ENCODE measurements at places on chromosomes 16 and 17.

- DNase-seq, result peak; percentile 30
Observed at GRCh38 chr17:55641676-55642081, 81.0 kb downstream of the TMEM100 start.

GRCh38 chr16:77859493-77860232 lies 71.3 kb downstream of the VAT1L start:
- no peak for DNase-seq

DNA sequence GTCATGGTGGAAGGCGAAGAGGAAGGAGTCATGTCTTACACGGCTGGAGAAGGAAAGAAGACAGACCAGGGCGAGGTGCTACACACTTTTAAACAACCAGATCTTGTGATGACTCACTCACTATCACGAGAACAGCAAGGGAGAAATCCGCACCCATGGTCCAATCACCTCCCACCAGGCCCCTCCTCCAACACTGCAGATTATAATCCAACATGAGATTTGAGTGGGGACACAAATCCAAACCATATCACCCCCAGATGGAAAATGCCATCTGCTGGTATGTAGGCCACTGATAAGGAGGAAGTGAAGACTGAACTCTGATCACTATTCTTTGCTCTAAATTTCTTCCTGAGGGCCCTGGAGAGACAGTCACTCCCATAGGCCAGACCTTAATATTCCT lies 7.5 kb upstream of the ITGAX start:
- no peak for DNase-seq

GRCh38 chr17:82243648-82244412 lies 15.0 kb downstream of the SLC16A3 start:
- DNase-seq, result no peak

DNA sequence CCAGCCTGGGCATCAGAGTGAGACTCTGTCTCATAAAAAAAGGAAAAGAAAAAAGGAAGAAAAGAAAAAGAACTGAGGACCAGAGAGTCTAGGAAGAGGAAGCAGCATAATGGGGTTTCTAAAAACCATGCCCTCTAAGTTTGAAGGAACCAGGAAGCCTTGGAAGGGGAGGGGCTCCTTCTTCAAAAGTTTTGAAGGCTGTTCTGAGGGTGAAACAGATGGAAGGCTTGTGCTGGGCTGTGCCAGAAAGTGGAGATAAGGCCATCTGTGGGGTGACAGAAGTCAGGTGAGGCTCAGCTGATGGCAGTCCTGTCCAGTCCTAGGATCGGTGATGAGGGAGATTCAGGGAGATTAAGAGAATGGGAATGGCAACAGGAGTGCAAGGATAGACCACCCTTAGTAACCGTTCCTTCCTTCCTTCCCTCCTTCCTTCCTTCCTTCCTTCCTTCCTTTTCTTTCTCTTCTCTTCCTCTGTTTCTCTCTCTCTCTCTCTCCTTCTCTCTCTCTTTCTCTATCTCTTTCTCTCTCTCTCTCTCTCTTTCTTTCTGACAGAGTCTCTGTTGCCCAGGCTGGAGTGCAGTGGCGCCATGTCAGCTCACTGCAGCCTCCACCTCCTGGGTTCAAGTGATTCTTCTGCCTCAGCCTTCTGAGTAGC lies 182.6 kb downstream of the NTN1 start:
- DNase-seq, result no peak

GRCh38 chr17:44108440-44109311 lies 14.8 kb downstream of the HDAC5 start:
- no peak for DNase-seq

GRCh38 chr16:48365601-48366164 lies 19.5 kb downstream of the SIAH1 start:
- DNase-seq, result peak; percentile 80

DNA sequence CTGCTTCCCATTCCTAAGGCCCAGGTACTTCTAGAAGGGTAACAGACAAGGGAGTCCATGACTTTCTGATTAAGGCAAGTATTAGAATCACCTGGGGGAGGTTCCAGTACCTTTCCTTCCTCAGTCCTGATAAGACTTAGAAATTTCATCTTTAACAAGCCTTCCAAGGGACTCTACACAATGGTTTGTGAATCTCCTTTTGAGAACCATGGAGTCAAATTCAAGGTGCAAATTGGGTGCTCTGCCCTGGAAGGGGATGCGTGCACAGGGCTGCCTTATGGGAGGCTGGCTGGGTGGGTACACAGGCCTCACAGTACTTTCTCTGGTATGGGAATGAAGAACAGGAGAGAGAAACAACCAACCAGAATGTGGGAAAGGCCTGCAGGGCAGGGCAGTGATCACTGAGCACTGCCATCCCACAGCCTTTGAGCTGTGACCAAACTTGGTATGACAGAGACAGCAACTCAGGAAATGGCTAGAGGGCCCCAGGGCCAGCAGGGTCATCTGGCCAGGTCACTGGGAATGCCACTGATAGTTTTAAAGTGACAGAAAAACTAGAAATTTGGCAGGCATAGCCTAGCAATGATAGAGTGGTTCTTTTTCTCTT lies 3.6 kb upstream of the TMIGD1 start:
- no peak for DNase-seq

- no peak for DNase-seq
Observed at GRCh38 chr17:68461122-68461539, 3.8 kb upstream of the WIPI1 start.

DNA sequence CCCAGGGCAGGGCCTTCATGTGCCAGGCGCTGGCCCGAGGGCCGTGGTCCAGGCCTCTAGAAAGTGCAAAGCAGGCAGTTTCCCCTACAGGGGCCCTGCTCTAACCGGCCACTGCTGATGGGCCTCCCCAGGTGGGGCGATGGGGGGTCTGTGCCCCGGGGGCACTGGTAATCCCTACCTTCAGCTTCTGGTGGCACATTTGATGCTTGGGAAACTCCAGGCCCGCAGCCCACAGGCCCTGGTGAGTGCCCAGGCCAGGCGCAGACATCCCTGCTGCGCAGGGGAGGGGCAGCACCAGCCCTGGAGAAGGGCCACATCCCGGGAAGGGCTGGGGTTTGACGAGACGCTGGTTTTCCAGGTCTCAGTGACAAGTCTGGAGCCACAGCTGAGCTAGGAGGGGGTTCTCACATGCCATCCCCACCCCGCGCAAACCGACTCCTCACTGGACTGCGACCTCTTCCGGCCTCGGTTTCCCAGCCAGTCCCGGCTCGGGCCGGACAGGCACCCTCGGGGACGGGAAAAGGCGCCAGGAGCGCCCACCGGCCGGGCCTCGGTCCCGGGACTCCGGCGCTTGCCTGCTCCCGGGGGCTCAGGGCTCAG lies 1.6 kb downstream of the DOC2B start:
- DNase-seq, result no peak

DNA sequence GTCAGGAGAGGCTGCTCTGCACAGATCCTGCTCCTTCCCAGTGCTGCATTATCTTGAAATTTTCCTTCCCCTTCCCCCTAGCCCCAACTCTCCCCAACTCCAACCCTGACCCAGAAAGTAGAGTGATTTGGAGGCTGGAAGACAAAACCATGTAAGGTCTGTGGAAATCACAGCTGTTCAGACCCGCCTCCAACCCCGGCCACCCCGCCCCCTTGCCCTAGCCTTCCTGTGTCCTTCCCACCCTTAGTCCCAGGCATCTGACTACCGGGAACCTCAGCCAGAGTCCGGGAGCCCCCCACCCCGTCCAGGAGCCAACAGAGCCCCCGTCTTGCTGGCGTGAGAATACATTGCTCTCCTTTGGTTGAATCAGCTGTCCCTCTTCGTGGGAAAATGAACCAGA lies at the start of gene AOC3:
TSS of gene AOC3 (plus strand) at position 246 of the 400 bp plus-strand sequence. CDS start at position 391, 145 bp downstream.
- DNase-seq, result no peak

GRCh38 chr17:65660947-65661346 lies 99.5 kb upstream of the AXIN2 start:
- no peak for DNase-seq

DNA sequence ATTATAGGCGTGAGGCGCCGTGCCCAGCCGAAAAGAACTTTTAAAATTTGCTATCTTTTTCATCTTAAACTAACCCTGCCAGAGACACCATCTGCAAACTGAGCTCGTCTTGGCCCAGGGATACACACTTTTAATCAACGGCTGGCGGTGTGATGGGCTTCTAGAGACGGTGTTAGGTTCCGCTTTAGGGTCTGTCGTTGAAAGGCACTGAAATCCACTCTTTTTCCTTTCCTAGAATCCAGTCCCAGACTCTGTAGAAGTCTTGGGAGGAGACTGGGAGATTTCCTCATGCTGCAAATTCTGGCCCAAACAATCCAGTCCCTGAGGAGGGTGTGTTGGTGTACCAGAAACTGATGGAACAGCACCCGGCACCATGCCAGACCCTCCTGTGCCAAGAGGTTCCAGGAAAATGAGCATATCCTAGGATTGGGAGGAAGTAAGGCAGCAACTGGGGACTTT lies 52.0 kb upstream of the TEX2 start:
- DNase-seq, result no peak

DNA sequence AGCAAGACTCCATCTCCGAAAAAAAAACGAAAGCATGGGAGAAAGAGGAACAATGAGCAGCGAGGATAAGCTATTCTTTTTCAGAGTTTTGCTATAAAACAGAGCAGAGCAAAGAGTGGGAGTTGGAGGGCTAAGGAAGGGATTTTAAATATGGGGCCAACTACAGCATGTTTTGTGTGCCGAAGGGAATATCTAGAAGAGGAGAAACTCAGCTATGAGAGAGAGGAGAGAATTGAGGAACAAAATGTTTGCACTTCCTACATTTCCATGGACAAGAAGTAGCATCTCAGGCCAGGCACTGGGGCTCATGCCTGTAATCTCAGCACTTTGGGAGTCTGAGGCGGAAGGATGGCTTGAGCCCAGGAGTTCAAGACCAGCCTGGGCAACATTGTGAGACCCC lies 13.1 kb upstream of the GRB2 start:
- DNase-seq, result no peak

- no peak for DNase-seq
Observed at GRCh38 chr16:14098081-14098480, 27.0 kb downstream of the MRTFB start.

DNA sequence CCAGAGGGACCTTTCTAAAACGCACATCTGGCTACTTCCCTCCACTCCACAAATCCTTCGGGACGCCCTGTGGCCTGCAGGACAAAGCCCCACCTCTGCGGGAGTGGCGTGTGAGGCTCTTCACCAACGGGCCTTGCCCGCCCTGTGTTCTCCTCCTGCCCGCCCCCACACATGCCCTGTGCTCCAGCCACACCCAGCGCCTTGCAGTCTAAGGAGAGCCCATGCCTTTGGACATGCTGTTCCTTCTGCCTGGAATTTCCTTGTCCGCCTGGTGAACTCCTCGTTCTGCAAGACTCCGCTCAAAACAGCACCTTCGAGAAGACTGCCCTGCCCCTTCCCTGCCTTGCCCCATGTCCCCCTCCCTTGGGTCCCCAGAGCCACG lies 7.4 kb downstream of the ELOB start:
- no peak for DNase-seq

GRCh38 chr17:33116021-33116551 lies 124.4 kb downstream of the SPACA3 start:
- DNase-seq, result no peak

- DNase-seq, result no peak
Observed at GRCh38 chr17:61750656-61751055, 112.7 kb downstream of the BRIP1 start.

- no peak for DNase-seq
Observed at GRCh38 chr16:4166821-4167220, 50.6 kb upstream of the ADCY9 start.

- DNase-seq, result no peak
Observed at GRCh38 chr16:26857371-26857770, 209.4 kb upstream of the C16orf82 start.

DNA sequence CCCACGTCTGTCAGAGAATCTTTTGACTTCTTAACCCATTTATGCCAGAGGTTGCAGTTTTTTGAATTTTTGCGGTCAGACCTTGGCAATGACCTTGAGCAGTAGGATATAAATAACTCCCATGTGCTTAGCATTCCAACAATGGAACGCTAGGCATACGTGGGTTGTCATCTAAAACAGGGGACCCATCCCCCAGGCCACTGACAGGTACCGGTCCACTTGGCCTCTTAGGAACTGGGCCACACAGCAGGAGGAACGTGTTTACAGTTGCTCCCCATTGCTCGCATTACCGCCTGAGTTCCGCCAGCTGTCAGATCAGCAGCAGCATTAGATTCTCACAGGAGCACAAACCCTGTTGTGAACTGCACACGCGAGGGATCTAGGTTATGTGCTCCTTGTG lies 76.8 kb upstream of the LGALS9 start:
- DNase-seq, result no peak

- DNase-seq, result no peak
Observed at GRCh38 chr16:70589998-70590471, 56.3 kb upstream of the IL34 start.
